ENCODE measurements at places on chromosomes 6 and 20.

GRCh38 chr6:79927758-79928157 is 19.6 kb downstream of the ELOVL4 start:
- DNase-seq = no peak

DNA sequence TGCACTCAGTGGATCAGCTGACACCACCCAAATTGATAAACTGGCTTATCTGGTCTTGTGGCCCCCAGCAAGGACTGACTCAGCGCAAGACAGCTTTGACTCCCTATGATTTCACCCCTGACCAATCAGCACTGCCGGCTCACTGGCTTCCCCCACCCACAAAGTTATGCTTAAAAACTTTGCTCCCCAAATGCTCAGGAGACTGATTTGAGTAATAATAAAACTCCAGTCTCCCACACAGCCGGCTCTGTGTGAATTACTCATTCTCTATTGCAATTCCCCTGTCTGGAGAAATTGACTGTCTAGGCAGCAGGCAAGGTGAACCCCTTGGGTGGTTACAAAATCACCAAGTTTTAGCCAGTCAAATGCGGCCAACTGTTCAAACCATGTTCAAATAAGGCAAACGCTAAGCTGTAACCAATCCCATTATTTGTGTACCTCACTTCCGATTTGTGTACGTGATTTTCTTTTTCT is 32.5 kb downstream of the SLC22A2 start:
- no peak for DNase-seq

GRCh38 chr20:32538526-32538939 is 46.6 kb downstream of the NOL4L start:
- peak; percentile 61 for DNase-seq

GRCh38 chr6:170459451-170459850 is 93.7 kb downstream of the PSMB1 start:
- DNase-seq = no peak

DNA sequence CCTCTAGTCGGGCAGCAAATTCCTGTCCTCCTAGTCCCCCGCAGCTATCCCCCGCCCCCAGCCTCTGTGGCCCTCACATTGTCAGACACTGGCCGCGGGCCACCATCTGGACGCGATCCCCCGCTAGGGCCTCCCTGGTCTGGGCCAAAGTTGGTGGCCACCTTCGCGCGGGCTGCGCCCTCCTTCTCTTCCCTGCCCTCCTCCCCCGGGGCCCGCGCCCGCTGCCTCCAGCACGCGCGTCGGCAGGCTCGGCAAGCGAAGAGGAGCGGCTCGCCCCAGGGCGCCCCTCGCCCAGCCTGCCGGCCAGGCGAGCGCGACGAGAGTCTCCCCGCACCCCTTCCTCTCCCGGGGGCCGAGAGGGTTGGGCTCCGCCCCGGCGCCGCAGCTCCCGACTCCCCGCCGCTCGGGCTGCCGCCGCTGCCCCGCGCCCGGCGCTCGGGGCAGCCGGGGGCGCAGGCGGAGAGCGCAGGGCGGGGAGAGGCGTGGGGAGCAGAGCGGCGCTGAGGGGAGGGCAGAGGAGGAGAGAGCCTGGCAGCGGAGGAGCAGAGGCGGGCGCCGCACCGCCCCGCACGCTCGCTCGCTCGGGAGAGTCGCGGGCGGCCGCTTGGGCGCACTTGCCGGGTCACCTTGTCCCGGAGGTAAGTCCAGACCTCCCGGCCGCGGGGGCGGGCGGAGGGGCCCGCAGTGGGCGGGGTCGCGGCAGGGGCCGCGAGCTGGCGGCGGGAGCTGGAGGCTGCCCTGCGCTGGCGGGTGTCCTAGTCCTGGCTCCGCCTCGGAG is at the start of gene SYNDIG1:
Gene SYNDIG1, plus strand, starts transcription at position 514 of the 778 bp plus-strand sequence. CDS start 73,469 bp downstream, outside the sequence.
- no peak for DNase-seq

DNA sequence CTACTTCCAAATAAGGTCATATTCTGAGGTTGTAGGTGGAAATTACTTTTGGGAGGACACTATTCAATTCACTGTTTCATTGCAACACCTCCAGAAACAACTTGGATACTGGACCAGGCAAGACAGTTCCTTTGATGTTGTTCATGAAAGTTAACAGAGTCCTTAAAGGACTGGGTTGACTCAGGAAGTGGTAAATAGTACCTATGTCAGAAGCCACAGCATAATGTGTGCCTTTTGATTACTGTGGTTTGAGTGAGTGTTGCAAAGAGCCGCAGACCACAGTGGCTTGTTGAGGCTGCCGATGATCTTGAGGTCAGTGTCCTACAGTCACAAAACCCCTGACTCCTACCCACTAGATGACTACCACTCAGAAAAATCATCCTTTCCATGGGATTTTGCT is 10.9 kb downstream of the IL20RA start:
- DNase-seq = peak; percentile 20

DNA sequence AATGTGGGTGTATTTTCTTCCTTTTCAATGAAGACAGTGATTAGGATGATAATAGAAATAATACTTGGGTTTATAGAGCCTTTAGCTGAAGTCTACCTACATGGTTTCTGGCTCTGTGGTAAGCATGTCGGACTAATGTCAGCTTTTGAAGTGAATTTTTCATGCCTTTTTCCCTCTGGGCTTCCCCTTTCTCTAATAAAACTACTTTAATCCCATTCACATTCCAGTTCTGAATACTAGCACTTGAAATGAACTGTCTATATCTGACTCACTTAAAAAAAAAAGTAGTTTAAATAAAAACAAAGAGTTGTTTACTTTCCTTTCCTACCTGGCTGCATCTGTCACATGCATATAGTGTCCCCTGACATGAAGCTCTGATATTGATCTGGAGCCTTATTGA is 545.9 kb upstream of the FLRT3 start:
- DNase-seq = no peak

DNA sequence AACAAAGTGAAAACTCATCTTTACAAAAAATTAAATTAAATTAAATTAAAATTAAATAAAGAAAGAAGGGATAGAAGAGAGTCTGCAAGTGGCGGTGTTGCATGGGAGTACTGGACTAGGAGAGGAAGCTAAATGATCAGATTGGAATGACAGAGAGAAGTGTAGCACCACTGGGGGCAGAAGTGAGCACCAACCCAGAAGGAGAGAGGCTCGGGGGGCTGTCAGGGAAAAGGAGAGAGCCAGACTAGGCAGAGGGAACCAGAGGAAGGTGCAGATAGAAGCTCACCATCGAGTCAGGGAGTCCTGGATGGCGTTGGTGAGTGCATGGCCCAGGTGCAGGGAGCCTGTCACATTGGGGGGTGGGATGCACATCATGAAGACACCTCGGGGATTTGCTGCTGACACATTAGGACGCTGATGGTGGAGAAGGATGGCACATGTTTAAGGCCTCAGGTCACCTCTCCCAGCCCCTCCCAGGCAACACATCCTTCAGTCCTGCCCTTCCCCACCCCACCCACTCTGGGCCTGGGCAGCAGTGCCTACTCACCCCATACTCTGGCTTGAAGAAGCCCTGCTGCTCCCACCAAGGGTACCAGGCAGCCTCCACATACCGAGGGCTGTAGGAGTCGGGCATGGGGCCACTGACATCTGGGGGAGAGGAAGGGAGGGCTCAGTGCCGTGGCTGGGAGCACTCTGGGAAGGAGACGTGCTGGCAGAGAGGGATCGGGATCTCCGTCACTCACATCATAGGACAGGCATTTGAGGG is 4.0 kb downstream of the VARS1 start:
- DNase-seq = no peak

DNA sequence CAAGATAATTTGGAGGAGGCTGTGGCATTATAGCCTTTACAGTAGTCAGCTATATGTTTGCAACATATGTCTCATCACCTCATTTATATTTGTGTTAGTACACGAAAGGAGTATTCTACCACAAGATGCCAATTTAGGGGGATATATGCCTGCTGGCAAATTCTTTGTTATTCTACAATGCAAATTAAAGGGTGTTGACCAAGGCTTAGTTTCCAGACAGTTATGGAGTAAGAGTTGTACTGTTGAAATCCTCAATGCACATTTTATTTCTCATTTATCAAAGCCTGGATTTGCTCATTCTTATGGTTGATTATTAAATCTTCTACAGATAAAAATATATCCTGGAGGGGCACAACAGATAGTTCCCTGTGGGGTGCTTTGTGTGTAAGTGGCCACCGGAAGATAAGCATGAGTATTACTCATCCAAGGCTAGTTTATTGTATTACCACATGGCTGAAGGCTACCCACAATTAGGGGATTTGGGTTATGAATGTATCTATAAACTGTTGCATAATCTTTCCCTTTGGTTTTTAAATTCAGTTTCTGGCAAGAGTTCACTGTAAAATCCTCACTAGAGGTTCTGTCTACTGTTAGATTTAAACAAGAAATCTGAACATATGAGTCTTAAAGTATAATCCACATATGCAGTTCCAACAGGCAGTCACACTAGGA is 9.0 kb downstream of the CST9 start:
- no peak for DNase-seq

- DNase-seq = peak; percentile 57
Observed at GRCh38 chr6:90393232-90393884, 96.7 kb upstream of the BACH2 start.

DNA sequence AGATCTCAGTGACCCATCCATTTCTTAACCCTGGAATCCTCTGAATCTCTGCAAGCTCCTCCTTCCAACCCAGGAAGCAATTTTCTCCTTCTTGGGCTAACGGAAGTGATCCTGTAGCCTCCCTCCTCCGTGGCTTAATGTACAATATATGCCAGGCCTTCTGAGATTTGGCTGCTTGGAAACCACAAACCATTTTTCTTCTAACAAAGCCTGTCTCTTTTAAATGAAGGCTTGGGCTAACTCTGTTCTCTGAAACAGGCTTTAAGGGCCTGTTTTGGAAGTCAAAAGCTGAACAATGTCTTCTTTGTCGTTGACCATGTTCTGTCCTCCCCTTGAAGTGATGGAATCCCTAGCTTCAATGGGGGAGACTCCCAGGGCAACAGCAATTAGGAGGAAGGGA is 14.9 kb downstream of the FYN start:
- DNase-seq = no peak

GRCh38 chr6:14641423-14642135 is 524.0 kb downstream of the CD83 start:
- DNase-seq = no peak

- DNase-seq = no peak
Observed at GRCh38 chr6:167650730-167651317, 175.9 kb upstream of the AFDN start.

GRCh38 chr6:167420858-167421766 is 96.2 kb downstream of the TTLL2 start:
- no peak for DNase-seq

DNA sequence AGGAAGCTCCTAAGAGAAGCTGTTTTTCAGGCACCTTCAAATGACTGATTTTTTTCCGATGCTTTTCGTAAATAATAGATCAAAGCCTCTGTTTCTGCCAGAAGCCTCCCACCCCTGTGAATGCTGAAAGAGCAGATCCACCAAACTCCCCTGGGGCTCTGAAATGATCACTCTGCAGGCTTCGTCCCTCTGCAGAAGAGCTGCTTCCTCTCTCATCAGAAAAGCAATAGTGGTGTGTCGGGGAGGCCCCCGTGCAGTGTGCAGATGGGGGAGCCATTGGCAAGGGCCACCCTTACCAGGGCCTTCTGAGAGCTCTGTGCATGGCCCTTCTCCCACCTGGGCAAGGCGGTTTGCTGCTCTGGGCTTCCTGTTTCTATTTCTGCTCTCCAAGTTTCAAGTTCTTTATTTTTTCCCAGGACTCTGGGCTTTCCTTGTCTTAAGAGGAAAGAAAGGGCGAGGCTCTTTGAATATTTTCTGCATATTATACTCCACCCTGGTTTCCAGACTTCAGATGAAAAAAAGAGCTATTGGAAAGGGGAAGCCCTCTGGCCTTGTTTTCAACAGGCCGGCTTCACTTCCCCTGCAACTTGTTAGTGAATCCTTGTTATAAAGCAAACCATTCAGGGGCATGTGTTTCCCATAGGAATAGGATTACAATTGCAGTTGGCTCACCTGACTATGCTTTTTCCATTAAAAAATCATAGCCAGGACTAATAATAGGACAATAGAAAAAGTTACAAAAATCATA is 155.2 kb downstream of the TTLL2 start:
- DNase-seq = no peak

GRCh38 chr6:27565839-27566779 is 93.2 kb upstream of the ZNF184 start:
- DNase-seq = no peak

- no peak for DNase-seq
Observed at GRCh38 chr6:112153926-112154607, 66.7 kb downstream of the FAM229B start.

GRCh38 chr6:78910591-78911171 is 43.3 kb downstream of the IRAK1BP1 start:
- DNase-seq = no peak

GRCh38 chr6:54595844-54596243 is 250.7 kb upstream of the FAM83B start:
- no peak for DNase-seq

- DNase-seq = peak; percentile 12
Observed at GRCh38 chr20:856361-856775, 22.9 kb downstream of the FAM110A start.

DNA sequence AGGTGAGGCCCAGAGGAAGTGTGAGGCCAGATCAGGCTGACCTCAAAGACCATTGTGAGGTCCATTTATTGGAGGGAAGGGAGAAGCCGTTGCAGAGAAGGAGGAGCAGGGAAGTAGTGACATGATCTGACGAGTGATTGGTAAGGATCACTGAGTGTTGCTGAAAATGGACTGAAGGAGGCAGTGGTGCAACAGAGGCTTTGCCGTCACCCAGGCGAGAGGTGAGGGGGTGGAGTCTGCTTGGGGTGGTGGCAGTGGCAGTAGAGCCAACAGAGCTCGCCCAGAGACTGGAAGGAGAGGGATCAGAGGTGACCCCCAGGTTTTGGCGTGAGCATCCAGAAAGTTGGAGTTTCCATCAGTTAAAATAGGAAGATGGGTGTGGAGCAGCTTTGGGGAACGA is 67.9 kb upstream of the CLDN20 start:
- no peak for DNase-seq

DNA sequence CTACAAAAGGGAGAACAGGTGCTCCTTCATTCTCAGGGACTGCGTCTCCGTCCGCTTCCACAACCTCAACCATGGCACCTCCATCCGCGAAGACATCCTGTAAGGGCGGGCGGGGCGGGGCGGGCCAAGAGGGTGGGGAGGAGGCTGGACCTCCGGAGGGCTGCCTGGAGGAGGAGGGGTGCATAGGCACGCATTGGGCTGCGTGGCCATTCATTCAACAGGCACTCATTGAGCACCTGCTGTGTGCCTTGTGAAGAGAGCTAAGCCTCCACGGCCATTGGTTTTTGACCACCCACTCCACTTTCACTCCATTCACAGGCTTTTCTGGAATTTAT is 435 bp downstream of the ZSWIM3 start:
- no peak for DNase-seq
